ENCODE measurements at places on chromosomes 16 and 17.

DNA sequence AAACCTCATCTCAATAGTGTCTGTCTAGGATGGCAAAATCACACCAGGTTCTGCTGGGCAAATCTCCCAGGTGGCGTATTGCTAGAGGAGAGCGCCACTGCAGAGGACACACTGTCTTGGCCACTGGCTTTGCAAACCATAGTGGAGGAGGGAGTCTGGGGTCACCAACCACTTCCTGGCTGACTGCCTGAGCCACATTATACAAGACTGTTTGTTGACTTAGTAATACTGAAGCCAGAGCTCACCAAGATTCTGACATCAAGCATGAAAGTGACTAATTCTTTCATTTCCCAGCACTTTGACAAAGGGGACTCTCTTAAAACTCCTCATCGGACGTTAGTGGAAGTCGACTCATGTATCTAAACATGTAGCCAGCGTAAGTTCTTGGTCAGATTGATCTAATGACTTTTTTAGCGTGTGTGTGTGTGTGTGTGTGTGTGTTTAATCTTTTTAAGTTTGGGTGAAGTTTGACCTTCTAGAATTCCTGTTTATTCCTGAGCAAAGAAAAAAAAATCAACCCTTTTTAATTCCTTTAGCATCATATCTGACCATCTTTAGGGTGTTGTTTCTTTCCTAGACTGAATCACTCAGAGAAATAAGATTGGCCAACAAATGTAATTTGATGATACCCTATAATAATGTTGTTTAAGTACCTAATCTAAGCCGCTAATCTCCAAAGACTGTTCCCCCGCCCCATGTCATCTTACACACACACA lies 13.7 kb downstream of the PITPNC1 start:
- peak overlapping the region; percentile 65 for H3K4me3 ChIP-seq
- peaks cover 55% of the 10 kb centered on the region for H3K4me1 ChIP-seq
- peak overlapping the region; percentile 89 for H3K27ac ChIP-seq
- no peaks in the 10 kb centered on the region for H3K27me3 ChIP-seq

- DNase-seq, result no peak
- no peak overlapping the region for H3K27ac ChIP-seq
- H3K36me3 ChIP-seq, result no peaks in the 10 kb centered on the region
- H3K27me3 ChIP-seq, result peaks cover 3% of the 10 kb centered on the region
- no peaks in the 10 kb centered on the region for H3K4me1 ChIP-seq
Observed at GRCh38 chr17:29061036-29061435, 18.1 kb downstream of the PIPOX start.

DNA sequence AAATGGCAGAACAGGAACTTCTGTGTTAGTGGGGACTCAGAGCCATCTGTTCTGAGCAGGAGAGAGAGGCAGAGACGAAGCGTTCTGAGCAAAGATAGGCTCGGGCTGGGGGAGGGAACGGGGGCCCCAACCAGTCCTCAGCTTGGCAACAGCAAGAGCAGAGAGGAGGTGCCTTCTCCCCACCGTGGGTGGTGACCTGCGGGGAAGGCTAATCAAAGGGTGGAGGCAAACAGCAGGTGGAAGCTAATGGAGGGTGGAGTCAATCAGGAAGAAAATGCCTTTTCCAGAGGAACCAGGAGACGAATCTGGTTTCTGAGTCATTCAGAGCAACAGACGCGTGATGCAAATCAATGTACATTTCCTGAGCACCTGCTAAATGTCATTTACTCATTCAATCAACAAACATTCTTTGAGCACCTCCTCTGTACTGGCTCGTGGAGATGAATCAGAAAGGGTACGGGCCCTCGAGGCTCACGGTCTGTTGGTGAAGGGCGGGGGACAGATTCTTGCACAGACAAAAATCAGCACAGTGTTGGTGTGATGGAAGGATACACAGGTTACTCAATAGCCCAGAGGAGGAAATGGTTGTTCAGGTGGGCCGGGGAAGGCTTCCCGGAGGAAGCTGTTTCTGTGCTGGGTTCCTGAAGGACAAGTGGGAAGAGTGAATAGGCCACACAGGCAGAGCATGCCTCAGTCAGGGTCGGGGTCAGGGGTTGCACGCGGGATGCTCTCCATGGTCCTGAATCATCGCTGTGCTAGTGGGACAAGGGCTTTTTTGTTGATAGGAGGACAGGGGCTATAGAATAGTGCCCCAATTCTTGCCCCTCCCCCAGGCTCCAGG lies 5.7 kb upstream of the SPNS2 start:
- no peaks in the 10 kb centered on the region for H3K36me3 ChIP-seq
- H3K4me3 ChIP-seq, result no peak overlapping the region
- DNase-seq, result peak; percentile 24
- H3K27me3 ChIP-seq, result peaks cover 11% of the 10 kb centered on the region
- peaks cover 7% of the 10 kb centered on the region for H3K4me1 ChIP-seq
- no peak overlapping the region for H3K27ac ChIP-seq

DNA sequence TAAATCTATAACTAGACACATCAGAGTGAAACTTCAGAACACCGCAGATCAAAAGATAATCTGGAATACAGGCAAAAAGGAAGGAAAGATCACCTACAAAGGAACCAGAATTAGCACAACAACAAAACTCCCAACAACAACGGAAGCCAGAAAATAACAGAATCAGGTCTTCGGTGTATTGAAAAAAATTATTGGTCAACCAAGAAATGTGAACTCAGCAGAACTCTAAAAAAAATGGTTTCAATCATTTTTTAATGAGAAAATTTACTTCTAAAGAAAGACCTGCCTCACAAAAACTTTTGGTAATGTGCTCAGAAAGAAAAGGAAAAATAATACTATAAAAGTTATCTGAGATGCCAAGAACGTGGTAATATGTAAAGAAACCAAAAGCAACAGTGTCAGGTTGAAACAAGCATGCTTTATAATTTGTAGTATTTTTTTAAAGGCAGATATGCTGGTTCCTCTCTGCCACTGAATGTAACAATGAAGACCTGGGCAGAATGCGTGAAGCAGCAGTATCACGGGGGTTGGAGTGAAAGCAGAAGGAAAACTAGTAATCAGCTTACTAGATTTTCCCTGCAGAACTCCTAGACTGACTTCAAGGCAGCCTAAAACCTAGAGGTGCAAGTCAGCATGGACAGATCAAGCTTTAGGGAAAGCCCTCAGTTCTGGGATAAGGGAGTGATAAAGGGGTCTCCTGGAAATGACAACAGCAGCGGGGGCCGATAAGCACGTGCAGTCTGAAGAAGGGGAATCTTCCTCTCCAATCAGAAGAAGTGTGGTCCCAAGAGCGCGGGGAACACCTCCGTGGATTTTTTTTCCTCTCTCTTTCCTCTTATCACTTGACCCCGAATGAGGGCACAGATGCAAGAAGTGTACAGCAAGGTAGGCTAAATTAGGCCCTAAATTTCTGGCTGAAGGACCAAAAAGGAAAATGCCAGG lies 80.9 kb upstream of the TEKT1 start:
- DNase-seq, result no peak
- H3K27ac ChIP-seq, result no peak overlapping the region
- peaks cover 33% of the 10 kb centered on the region for H3K4me1 ChIP-seq
- H3K36me3 ChIP-seq, result no peaks in the 10 kb centered on the region
- H3K4me3 ChIP-seq, result no peak overlapping the region
